ENCODE measurements at places on chromosomes 7 and 10. TPM values are rescaled to one million over a fixed set of nuclear protein-coding genes. Genes with fewer than 3 reads are reported as not detected.

RAB19 gene
- not detected for total RNA-seq

GPNMB gene
- total RNA-seq, result 177 TPM

RABGEF1 gene
- 40.1 TPM for total RNA-seq

XRCC2 gene
- under 0.01 TPM for total RNA-seq

DLX5 gene
- not detected for total RNA-seq

SPDYE8 gene
- total RNA-seq, result not detected

MYPN gene
- under 0.01 TPM for total RNA-seq

Measured in fibroblast of lung (primary cell).